ENCODE measurements at places on chromosomes 3 and 15. TPM values are rescaled to one million over a fixed set of nuclear protein-coding genes. Genes with fewer than 3 reads are reported as not detected.
A peak's percentile ranks its signal among the peaks of the same experiment; 100 is the strongest.

DNA sequence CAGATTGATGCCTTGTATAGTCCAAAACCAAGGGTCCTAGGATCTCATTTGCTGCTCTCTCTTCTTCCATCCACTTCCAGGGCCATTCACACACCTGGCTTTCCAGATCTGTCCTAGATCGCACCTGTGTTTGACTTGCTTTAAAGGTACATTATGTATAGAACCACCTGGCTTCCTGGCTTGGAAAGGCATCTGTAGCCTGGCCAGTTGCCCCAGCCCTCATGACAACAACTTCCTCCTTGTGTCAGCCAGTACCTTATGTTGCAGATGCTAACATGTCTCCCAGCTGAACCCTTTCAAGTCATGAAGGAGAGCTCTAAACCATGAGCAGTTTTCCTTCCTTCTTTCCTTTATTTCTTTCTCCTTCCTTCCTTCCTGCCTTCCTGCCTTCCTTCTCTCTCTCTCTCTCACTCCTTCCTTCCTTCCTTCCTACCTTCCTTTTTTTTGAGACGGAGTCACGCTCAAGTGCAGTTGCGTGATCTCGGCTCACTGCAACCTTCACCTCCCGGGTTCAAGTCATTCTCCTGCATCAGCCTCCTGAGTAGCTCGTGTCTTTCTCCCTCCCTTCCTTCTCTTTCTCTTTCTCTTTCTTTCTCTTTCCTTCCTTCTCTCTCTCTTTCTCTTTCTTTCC lies 2.5 kb upstream of the HTR3C start:
- DNase-seq, result no peak

- DNase-seq, result no peak
Observed at GRCh38 chr3:112653209-112653871, 12.4 kb upstream of the CCDC80 start.

DNA sequence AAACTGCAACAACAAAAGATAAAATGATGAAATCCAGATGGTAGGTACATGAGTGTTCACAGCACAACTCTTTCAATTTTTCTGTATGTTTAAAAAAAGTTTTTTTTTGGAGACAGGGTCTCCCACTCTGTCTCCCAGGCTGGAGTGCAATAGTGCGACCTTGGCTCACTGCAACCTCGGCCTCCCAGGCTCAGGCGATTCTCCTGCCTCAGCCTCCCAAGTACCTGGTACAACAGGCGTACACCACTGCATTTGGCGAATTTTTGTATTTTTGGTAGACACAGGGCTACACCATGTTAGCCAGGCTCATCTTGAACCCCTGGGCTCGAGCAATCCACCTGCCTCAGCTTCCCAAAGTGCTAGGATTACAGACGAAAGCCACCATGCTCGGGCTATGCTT lies 18.6 kb downstream of the LRRFIP2 start:
- DNase-seq, result no peak

Gene KIF23
- 2.2 TPM for total RNA-seq

DNA sequence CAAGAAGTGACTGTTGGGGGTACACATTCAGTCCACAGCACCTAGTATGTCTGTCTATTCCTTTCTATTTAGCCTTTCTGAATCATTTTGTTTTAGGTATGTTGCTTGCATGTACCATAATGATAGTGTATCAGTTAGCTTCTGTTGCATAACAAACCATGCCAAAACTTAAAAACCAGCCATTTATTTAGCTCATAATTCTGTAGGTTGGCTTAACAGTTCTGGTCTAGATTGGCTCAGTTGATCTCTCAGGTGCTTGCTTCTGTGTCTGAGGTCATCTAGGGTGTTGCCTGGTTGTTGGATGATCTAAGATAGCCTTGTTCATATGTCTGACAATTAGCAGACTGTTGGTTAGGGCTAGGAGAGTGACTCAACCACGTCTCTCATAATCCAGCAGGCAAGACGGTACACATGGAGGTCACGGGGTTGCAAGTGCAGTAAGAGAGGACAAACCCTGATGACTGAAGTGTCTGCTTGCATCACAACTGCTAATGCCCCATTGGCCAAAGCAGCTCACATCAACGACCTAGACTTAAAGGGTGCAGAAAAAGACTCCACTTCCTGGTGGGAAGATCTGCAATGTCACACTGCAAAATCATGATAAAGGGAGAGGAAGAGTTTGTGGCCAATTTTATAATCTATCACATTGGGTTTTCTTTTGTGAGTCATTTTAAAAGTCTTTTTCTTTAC lies 6.8 kb upstream of the PDCD6IP start:
- DNase-seq, result no peak

DNA sequence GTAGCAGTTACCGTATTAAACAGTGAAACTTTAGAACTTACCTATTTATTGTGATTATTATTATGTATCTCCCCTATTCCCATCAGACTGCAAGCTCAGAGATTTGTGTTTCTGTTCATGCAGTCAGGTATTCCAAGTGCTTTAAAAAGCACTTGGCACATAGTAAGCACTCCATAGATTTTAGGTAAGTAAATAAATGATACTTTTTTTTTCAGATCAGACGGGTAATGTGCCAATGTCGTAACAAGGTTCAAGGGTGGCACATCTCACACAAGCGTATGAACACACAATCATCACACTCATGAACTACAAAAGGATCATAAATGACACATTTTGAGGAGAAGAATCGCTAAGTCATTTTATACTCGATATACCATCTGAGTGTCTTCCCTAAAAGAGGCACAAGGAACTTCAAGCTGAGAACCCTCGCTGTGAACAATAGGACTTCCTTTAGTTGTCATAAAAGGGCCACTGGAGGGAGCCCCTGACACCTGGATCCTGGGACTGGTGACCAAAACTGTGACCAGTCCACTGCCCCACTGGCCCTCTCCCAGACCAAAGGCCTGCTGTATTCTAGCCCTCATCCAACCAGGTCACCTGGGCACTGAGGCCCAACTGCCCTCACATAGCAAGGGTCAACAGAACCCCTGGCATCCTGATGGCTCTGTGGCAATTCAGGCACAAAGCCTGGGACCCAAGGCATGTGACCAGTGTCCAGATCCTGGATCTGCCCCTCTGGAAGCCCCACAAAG lies 32.1 kb downstream of the KIF9 start:
- peak; percentile 31 for DNase-seq

Gene AGBL1
- 8.7 TPM for total RNA-seq

Gene CHST2
- total RNA-seq, result 14.5 TPM

Gene KIF7
- 6.5 TPM for total RNA-seq

Gene PLXNA1
- 22.6 TPM for total RNA-seq

GRCh38 chr15:68187559-68187958 lies 17.6 kb downstream of the CALML4 start:
- peak; percentile 89 for DNase-seq

DNA sequence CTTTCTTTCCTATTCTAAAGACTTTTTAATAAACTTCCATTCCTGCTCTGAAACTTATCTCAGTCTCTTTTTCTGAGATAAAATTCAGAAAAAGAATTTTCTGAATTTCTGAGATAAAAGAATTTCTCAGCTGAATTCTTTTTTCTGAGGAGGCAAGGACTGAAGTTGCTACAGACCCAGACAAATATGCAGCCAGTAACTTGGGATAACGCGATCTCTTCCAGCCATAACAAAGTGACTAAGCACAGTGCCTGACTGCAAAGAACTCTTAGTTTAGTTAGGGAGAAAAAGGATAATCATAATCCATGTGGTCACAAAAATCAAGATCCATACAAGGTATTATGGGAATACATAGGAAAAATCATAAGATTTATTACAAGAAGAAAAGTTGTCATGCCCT lies 222.0 kb upstream of the GAP43 start:
- no peak for DNase-seq

Gene BRPF1
- total RNA-seq, result 26.4 TPM

Gene MYH15
- 0.18 TPM for total RNA-seq

DNA sequence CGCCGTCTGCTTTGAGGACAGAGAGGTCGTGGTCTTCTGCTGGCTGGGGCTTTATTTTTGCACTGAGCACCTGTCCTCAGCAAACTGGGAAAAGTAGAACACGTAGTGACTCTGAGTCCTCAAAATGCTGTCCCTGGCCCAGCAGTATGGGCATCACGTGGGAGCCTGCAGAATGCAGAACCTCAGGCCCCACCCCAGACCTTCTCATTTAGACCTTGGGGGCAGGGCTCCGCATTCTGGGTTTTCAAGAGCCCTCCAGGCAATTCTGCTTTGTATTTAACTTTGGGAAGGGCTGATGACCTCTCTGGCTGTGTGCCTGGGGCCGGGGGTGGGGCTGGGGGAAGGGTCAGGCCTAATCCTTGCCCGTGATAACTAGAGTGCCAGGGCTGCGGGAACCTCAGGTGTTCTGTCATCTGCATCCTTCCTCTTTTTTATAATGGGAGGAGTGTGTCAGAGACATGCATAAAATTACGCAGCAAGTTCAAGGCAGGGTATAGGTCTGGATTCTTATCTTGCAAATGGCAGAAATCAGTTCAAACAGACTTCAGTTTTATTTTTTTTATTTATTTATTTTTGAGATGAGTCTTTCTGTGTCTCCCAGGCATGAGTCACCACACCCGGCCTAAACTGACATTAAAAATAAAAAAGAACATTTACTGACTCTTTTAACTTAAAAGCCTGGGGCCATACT lies 11.1 kb downstream of the SLC6A6 start:
- DNase-seq, result no peak

- DNase-seq, result peak; percentile 97
Observed at GRCh38 chr15:48877630-48878595, at the start of gene EID1. Gene EID1, plus strand, starts transcription at chr15:48878134. Its CDS starts 43 bp downstream, at chr15:48878177.

DNA sequence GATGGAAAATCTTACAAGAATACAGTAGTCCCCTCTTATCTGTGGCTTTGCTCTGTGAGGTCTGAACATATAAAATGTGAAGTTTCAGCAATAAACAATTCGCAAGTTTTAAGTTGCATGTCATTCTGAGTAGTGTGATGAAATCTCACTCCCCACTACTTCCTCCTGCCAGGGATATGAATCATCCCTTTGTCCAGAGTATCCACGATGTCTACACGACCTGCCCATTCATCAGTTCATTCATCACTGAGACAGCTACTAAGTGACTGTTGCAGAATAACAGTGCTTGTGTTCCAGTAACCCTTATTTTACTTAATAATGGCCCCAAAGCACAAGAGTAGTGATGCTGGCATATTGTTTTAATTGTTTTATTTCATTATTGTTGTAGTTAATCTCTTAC lies 489.2 kb upstream of the UBE2E2 start:
- DNase-seq, result no peak

Gene EFL1
- total RNA-seq, result 22.9 TPM

Gene SNAP23
- total RNA-seq, result 59.3 TPM

DNA sequence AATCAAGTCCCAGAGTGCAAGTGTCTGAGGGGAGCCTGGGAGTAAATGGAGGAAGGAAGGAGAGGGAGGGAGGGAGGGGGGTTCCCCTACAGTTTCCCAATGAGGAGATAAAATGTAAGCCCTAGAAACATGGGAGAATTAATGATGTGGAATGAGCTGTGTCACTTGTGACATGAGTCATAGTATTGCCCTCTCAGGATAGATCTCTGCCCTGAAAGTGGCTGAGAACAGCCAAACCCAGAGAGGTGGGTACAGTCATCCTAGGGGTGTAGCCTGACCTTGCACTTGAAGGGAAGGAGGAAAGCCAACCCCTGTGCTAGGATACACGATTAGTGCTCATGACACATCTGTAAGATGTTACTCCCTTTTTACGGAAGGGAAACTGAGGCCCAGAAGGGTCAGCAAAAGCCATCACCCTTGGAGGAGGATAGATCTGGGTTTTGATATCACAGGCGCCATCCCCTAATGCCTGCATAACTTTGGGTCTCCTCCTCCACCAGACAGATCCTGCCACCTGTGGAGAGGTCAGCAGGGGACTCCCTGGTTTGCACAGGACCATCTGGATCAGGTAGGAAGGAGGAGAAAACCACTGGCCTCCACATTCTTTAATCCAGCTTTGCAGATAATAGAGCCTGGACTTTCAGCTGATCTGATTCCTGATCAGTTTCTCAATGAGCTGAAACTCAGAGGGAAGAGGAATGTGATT lies 23.1 kb upstream of the USP3 start:
- DNase-seq, result no peak

- DNase-seq, result no peak
Observed at GRCh38 chr15:88299497-88299896, 43.0 kb upstream of the NTRK3 start.

DNA sequence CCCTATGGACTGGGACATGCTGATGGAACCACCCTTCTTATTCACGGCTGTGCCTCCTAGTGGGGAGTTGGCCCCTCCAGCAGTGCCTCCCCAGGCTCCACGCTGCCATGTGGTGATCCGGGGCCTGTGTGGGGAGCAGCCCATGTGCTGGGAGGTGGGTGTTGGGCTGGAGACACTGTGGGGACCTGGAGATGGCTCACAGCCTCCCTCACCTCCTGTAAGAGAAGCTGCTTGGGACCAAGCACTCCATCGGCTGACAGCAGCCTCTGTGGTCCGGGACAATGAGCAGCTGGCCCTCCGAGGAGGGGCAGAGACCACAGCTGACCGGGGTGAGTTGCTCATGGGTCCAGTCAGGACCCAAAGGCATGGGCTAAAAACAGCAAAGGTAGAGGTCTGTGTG lies 9.1 kb downstream of the ALG3 start:
- no peak for DNase-seq

Gene IQCB1
- 18.2 TPM for total RNA-seq

DNA sequence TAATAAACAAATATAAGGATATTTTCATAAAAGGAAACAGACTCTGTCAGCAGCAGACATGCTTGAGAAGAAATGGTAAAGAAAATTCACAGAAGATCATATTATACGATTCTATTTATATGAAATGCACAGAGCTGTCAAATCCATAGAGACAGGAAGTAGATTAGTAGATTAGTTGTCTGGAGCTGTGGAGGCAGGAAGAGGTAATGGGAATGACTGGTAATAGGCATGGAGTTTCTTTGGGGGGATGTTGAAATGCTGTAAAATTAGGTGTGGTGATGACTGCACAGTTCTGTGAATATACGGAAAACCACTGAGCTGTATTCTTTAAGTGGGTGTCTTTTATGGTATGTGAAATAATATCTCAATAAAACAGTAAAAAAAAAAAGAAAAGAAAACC lies 35.3 kb downstream of the CEP152 start:
- DNase-seq, result no peak

DNA sequence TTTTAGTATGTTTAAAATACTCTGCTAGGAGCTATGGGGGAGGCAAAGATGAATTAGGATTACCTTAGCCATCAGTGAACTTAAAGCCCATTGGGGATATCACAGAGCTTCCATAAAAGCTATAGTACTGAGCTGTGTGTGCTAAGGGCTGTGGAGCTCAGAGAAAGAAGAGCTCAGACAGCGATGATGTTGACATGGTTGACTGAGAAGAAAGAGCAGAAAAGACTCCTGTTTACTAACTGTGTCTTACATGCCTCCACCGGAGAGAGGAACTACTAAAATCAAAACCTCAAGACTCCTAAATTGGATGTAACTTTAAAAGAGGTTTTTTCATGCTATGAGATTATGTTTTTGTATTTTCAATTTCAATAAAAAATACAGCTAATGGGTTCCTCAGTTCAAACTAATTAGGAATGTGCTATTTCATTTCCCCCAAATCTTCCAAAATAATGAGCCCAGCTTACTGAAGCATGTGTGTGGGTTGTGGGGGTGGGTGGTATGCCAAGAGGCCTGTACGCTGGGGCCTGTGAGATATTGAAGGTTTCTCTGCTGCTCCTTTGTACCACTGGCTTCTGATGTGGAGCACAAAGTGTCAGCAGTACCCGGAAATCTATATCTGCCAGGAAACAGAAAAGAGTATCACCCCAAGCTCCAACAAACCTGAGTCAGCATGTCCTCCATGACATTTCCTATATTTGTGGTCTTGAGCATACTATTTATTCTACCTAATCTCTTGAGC lies 22.7 kb downstream of the DGKG start:
- DNase-seq, result no peak

- no peak for DNase-seq
Observed at GRCh38 chr15:71079208-71080044, 35.8 kb upstream of the THSD4 start.

Measured in lung (tissue), 17 donors.